ENCODE measurements at places on chromosomes 16 and 17.

DNA sequence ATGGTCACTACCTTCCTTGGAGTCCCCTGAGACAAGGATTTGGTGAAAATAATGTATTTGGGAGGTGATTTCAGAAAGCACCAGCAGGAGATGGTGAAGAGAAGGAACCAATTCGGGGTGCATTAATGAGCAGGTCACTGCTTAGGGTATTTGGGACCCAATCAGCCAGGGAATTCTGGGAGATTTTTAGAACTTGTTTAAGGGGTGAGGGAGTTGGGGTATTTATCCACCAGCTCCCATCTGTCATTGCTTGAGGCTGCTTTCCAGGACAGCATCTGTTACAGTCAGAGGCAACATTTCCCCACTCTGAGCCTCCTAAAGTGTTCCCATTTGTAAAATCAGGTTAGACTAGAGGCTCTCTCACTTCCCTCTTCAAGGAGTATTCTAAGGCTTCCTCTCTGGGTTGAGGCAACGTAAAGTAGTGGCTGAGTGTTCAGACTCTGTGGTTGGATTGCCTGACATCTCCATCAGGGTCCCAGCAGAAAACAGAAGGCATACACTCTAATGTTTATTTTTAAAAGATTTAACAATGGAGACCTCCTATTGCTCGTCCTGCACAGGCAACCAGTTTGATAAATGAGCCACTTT is 60.9 kb downstream of the CLEC19A start:
- DNase-seq = no peak

DNA sequence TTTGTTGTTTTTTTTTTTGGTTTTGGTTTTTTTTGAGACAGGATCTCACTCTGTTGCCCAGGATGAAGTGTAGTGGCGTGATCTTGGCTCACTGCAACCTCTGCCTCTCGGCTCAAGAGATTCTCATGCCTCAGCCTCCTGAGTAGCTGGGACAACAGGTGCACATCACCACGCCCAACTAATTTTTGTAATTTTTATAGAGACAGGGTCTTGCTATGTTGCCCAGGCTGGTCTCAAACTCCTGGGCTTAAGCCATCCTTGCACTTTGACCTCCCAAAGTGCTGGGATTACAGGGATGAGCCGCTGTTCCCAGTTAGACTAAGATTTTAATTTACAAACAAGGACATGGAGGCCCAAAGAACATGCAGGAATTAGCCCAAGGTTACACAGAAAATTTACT is 91.8 kb upstream of the NOL11 start:
- DNase-seq = no peak

GRCh38 chr17:1045456-1045855 is 48.5 kb downstream of the TIMM22 start:
- no peak for DNase-seq

- no peak for DNase-seq
Measured at GRCh38 chr17:70321352-70321751, 152.0 kb downstream of the KCNJ2 start.

DNA sequence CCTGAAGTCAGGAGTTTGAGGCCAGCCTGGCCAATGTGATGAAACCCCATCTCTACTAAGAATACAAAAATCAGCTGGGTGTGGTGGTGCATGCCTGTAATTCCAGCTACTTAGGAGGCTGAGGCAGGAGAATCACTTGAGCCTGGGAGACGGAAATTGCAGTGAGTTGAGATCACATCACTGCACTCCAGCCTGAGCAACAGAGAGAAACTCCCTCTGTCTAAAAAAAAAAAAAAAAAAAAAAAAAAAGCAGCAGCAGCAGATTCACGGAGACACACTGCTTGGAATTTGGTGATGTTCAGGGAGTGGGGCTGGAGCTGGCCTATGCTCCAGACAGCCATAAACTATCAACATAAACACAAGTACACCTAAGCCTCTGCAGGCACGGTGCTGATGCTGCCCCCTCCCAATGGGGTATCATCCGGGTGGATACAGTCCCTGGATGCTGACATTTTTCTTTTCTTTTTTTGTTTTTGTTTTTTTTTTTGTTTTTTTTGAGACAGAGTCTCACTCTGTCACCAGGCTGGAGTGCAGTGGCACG is 39.6 kb upstream of the RHOT1 start:
- no peak for DNase-seq

DNA sequence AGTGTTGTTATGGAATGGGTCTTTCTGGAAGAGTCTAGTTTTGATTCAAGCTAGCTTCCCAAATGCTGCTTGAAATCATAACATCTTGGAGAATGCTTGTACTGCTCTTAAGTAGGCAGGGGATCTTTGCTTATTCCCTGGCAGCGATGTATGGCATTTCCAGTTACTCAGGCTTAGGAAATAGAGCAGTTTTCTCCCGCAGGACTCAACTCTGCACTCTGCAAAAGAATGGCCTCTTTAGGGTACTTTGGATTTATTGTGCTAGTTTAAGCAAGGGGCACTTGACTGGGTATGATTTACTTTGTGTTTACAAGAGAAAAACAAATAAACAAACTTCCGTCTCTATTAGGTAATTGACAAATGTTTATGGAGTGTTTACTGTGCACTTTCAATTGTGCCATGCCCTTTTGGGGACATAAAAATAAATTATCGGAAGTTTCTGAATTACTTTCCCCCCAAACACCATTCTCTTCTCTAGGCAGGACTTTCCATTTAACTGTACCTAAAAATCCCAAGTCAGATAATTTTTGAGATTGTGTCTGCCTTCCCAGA is 164.0 kb downstream of the MAP2K6 start:
- DNase-seq = no peak

DNA sequence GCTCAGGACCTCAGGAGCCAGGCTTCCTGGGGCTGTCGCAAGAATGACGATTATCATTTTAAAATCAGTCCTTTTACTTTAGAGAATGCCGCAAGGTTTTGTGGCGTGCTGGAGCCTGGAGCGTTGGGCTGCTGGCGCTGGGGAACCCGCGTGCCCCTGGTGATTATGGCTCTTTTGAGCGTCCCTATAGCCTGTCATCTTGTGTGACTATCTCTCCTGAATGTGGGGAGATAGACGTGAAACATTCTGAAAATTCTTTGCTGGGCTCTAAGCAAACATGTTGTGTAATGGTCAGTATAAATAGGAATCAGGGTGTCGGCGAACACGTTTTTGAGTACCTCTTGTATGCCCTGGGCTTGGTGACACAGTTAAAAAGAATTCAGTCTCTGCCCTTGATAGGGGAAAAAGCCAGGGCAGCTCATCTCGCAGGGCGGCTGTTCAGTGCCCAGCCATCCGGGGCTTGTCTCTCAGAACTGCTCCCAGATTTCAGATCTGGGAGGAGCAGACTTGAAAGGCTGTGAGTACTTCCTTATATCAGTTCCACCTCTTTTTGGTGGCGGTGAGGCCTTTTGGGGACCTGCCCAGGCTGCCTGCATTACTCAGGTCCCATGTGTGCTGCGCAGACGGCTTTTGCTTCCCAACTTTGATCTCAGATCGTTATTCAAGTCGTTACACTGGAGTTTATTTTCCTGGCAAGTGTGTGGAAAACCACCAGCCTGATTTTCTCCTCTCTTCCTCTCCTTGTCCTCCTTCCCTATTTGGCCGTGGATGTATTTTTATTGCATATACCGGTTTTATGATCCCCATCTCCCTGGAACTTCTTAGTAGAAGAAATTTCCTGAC is 973 bp downstream of the SLC7A6 start:
- DNase-seq = no peak

DNA sequence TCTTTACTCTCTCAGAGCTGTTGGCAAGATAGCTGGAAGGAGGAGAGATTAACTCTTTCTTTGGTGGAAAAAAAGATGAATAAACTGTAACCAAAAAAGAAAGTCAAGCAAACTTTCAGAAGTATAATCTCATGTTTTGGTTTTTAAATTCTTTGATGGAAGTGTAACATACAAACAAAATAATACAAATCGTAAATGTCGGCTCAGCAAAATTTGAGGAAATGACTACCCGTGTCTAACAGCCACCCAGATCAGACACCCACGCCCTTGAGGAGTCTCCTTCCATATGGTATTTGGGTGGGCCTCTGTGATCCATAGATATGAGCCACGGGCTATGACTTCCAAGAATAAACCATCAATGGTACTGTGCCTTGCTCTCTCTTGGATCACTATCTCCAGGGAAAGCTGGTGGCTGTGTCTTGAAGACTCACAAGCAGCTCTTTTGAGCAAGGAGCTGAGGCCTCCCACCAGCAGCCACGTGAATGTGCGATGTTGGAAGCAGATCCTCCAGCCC is 9.6 kb upstream of the CD300C start:
- no peak for DNase-seq

GRCh38 chr16:55035029-55035428 is 104.4 kb downstream of the IRX5 start:
- no peak for DNase-seq

DNA sequence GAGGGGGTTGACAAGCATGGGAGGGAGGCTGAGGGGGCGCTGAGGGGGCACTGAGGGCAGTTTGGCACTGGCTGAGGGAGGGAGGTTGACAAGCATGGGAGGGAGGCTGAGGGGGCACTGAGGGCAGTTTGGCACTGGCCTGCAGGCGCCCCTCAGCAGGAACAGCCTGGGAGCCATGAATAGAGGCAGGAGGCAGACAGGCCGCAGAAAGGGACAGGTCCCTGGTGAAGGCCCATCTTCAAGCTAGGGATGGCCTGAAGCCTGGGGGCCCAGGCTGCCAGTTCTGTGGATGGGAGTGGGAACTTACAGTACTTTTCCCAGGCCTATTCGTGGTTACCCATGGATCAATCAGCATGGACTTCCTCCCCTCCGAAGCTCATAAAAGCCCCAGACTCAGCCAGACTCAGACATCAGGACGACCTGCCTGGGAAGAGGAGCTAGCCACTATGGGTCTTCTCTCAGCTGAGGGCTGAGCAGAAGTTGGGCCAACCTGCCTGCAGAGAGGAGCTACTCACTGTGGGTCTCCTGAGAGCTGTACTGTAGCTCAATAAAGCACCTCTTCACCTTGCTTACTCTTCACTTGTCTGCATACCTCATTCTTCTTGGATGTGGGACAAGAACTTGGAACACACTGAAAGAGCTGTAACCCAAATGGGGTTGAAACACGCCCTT is 72.8 kb upstream of the BRD7 start:
- DNase-seq = no peak
